Fibroblast of pulmonary artery (primary cell): ENCODE measurements at places on chromosomes 12 and 14.

DNA sequence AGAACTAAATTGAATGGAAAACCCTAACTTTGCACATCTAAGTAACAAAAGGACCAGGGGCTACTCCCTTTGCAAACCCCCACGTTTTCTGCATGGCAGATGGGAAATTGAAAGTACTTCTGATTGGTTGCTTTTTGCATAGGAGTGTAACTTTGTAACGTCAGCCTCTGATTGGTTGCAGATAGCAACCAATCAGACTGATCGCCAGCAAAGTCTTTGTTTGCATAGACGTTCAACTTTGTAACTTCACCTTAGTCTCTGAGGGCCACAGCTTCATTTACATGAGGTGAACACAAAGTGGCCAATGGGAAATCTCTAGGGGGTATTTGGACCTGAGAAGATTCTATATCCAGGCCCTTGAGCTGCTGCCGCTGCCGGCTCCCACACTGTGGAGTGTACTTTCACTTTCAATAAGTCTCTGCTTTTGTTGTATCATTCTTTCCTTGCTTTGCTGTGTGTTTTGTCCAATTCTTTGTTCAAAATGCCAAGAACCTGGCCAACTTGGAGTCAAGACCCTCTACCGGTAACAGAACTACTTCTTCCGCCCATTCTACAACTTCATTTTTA is 102.5 kb upstream of the PRICKLE1 start:
- DNase-seq = no peak

DNA sequence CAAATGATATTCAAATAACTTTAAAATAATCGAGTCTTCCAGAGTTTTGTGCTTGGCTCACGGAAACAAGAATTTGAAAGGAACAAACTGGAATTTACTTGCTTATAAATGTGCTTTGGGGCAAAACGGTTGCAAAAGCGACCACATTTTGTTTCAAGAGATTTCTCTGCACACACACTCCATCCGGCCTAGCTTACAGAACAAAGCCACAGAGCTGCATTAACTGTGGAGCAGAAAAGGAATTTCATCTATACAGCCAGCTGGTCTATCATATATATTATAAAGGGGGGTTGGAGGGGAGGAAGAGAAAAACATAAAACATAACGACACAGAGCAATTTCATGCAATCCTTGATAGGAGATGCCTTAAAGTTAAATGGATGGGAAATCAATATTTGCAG is 153.0 kb downstream of the MYRFL start:
- DNase-seq = no peak

GRCh38 chr12:90826036-90826435 is 128.9 kb downstream of the CCER1 start:
- peak; percentile 4 for DNase-seq

DNA sequence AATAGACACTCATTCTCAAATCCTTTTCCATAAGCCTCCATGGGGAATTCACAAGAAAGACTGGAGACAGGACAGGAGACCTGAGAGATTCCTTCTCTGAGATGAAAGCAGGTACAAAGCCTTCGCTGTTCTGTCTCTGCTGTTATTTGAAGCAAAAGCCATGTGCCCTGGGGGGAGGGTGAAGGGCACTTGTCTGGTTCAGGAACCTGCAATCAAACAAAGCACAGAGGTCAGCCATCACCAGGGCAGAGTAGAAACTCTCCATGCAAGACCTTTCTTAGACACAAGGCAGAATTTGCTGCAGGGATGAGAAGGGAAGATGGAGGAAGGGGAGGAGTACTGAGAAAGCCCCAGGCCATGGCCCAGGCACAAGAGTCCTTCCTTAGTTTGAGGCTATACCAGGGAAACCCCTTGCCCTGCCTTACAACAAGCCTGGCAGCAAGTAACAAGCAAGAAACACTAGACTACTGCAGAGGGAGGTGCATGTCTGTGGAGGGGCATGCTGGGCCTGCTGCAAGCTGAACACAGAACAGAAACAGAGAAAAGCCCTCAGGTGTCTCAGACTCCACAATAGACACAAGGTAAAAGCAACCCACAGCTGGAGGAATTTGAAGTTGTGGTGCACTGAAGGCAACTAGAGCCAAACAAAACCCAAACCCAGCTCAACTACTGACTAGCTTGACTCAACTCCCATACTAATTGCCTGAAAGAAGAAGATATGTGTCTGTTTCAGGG is 7.8 kb upstream of the ART4 start:
- DNase-seq = no peak

DNA sequence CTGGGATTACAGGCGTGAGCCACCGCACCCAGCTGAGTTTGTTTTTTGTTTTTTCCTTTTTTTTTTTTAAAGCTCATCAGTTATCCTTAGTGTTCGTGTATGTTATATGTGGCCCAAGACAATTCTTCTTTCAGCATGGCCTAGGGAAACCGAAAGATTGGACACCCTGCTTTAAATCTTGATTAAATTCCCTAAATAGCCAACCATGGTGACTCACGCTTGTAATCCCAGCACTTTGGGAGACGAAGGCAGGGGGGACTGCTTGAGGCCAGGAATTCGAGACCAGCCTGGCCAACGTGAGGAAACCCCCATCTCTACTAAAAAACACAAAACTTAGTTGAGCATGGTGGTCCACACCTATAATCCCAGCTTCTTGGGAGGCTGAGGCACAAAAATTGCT is 131.1 kb downstream of the MED13L start:
- DNase-seq = no peak

DNA sequence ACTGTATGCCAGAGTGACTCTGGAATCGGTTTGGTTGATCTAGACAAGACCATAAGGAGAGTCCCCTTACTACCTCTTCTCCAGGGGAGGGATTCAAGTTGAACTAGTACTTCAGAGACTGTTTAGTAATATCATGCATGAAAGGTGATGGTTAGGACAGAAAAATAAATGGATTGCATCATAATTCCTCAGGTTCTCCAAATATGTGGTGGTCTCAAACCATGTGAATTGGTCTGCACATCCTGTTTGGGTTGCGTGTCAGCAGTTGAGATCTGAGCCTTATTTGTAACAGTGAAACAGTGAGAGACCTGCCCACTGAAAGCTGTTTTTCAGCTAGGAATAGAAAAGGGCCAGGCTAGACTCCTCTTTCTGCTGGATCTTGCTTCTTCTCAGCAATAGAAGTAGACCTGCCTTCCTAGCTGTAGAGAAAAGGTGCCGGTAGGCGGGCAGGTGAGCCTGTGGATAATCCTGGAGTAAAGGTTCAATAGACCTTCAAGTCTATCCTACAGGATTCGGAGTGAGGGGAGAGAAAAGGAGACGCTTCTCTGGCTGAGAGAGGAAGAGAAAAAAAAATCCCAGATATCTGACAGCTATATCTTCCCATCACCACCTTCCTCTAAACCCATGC is 258.5 kb upstream of the E2F7 start:
- no peak for DNase-seq

GRCh38 chr14:94021001-94021400 is 5.1 kb upstream of the OTUB2 start:
- DNase-seq = no peak

DNA sequence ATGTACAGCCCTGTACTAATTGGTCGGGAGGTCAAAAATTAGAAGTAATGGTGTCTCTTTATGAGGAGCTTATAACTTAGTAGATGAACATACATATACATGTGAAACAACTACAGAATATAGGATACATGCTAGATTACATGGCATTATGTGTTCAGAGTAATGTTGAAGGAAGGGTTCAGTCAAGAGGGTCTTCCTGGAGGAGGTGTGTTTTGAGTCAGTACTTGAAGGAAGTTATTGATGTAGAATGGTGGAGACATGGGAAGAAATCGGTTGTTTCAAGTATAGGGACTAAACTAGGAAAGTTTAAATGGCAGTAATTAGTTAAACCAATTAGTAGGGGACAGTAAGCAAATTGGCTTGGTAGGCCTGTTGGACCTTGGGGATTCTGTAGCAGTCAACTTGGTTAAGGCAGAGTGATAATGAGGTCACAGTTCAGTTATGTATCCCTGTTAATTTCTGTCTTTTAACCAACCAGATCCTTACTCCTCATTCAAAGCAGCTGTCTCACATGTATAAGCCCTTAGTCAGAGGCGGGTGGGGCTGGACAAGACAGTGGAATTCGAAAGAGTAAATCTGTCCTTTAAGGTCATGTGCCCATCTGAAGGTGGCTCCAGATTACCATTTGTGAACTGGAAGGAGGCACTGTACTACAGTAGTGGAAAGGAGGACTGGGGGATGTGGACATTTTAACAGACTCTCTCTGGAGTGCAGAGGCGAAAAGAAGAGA is 3.5 kb upstream of the ANKRD52 start:
- peak; percentile 38 for DNase-seq

DNA sequence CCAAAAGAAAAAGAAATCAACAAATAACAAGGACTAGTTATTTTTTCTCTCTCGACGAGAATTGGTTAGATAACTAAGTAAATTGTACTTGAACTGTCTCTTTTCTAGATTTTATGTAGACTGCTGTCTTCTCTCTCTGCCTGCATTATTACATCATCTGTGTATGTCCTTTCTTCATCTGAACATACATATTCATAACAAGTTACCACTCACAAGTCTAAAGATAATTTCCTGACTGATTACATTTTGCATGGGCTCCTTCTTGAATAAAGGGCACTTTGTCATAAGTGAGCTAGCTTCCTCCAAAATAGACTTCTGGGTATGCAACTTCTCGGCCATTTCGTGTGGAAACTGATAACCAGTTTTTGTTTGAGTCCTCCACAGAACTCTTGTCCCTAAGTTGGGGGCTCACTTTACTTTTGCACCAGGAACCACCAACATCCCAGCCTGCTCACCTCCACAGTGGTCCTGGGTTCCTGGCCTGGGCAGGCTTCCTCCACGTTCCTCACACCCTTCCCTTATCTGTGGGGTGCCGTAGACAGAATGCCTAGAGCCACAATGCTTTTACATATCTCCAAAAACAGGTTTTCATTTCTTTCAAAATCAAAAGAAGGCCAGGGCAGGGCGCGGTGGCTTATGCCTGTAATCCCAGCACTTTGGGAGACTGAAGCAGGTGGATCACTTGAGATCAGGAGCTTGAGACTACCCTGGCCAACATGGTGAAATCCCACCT is 6.2 kb upstream of the DDX47 start:
- no peak for DNase-seq

- DNase-seq = no peak
Measured at GRCh38 chr14:69408331-69408960, 10.0 kb downstream of the SLC39A9 start.

- no peak for DNase-seq
Measured at GRCh38 chr12:101995684-101996083, 66.1 kb downstream of the WASHC3 start.

DNA sequence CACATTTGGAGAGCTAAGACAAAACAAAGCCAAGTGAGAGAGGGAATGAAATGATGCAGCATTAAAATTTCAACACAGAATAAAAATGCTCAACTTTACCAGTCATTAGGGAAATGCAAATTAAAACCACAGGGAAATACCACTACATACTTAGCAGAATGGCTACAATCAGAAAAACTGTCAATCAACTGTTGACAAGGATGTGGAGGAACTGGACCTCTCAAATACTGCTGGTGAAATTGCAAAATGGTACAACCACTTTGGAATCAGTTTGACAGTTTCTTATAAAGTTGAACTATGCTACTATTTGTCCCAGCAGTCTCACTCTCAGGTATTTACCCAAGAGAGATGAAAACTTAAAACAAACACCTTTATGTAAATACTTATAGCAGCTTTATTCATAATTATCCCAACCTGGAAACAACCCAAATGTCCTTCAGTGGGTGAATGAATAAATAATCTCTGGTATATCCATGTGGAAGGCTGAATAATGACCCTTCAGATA is 43.8 kb upstream of the KTN1 start:
- no peak for DNase-seq

- DNase-seq = no peak
Measured at GRCh38 chr12:56633468-56634241, 3.5 kb upstream of the BAZ2A start.

GRCh38 chr12:108568338-108569154 is 6.2 kb downstream of the ISCU start:
- no peak for DNase-seq

- DNase-seq = no peak
Measured at GRCh38 chr12:93039062-93039461, 110.0 kb upstream of the EEA1 start.

DNA sequence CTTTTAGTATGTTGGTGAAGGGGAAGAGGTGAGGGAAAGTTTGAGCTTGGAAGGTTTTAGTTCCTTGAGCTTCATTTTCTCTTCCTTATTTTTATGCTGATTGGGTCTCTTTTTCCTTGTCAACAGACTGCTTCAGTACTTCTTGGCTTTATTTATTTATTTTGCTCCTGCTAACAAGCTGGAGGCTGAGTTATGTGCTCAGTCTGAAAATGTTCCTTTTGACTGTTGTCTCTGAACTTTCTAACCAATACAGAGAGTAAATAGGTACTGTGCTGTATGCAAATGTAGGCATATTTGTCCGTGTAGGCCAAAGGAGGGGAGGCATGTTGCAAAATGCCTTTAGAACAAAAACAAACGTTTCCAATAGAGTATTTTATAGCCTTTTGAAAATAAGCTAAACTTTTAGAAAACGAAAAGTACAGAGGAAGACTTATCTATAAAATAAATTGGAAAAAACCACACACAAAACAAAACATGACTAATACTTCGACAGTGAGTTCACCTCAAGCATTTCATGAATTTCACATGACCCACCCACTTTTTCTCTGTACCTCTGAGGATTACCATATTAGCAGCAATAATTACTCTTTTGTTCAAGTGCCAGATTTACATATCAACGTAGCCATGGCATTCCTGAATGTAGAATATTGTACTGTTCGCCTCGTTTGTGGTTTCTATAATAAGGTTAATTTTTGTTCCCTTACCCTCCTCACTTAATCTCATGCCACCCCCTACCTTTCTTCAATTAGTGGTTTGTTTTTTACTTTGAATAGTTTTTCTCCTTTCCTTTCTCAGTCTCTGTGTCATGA is 4.7 kb upstream of the CREBL2 start:
- peak; percentile 74 for DNase-seq

DNA sequence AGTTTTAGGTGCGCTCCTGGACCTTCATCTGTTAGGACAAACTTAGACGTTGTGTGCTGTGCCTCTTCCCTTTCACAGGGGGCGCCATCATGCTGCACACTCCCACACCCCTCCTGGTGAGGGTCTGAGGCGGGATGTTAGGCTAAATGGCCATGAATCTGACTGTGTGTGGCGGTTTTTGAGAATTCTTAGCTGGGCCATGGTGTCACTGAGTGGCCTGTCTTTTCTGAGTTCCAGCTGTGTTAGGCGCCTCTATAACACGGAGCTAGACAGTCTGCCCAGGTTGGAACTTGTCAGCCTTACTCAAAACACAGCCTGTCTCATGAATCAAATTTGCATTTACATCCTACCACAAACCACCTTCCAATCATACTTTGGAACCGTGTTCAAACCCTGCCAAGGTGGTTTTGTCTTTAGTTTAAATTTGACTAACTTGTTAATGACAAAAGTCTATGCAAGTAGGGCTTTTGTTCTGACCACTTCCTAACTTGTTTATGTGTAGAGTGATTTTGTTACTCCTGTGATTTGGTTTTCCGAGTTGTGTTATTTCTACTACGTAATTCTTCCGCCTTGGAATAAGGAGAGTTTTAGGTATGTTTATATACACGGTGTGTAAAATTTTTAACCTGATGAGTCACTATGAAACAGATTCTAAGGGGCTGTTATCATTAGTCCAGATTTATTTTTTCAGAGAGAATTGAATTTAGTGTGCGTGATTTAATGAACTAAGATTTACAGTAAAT is 19.6 kb downstream of the ACVR1B start:
- DNase-seq = peak; percentile 64

GRCh38 chr14:76985540-76986230 is 42.8 kb downstream of the IRF2BPL start:
- no peak for DNase-seq
